ENCODE measurements at places on chromosomes 4 and X.
A peak's percentile ranks its signal among the peaks of the same experiment; 100 is the strongest.

DNA sequence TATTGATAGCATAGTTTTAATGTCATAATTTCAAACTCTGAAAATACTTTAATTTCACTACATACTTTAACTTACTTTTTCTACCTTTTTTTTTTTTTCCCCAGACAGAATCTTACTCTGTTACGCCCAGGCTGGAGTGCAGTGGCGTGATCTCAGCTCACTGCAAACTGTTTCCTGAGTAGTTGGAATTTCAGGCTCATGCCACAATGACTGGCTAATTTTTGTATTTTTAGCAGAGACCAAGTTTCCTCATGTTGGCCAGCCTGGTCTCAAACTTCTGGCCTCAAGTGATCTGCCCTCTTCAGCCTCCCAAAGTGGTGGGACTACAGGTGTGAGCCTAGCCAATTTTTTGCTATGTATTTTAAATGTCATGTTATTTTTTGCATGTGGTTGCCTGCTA lies 741.6 kb downstream of the TRAM1L1 start:
- no peak for DNase-seq

DNA sequence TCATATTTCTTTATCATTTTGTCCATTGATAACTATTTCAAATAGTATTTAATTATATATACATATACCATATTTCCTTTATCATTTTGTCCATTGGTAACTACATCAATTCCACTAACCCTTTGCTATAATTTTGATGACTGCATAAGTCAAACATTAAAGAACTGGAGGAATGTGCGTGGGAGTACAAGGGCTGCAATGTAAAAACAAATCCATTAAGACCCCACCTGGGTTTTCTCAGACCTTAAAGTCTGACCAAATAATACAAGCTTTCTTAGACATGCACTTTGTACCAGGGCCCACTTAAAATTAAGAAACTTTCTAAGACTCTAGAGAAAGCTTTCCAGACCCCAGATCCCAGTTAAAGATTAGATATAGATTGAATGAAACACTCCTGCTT lies 1622.4 kb upstream of the PCDH10 start:
- DNase-seq: no peak

GRCh38 chrX:12206413-12206812 lies 68.1 kb downstream of the FRMPD4 start:
- no peak for DNase-seq

DNA sequence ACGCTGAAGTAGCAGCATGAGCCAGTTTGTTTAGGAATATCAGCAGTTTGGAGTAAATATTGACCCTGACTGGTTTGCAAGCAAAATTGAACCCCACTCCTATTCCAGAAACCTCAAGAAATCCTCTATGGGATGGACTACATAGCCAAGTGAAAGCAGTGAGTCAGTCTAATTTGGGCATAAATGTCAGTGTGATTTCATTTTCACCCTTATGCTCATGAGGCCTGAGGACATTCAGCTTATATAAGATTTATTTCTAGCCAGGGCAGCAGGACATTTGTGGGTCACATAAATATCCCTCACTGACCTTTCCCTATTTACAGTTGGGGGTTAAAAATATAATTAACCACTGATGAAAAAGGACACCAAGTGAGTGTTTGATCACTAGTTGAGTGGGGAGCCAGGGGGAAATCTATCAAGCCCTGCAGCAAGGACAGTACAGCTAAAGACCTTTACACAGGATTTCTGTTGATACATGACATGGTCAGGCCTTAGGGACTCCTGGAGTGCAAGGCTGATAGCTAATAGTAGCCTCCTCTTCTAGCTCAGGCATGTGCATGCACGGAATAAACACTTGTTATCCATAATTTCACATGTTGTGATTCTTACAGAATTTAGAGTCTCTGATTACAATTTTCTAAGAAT lies 996.9 kb upstream of the GRIA3 start:
- no peak for DNase-seq

DNA sequence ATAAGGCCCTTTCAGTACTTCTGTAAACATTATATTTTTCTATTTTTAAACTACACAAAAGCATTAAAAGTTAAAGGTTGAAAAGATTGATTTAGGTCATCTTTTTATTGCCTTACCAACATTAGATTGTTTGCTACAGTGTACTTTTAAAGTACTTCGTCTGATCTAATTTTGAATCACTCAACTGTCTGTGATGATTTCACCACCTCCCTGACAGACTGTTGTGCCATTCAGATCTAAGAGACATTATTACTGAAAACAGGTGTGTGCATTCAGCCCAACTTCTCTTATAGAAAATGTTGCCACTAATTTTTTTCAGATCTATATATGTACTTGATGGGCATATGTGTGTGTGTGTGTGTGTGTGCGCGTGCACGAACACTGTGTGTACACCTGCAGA lies 39.3 kb downstream of the GASK1B start:
- DNase-seq: no peak

- no peak for DNase-seq
These were observed 33.8 kb downstream of the UCHL1 start for GRCh38 chr4:41290479-41290878.

DNA sequence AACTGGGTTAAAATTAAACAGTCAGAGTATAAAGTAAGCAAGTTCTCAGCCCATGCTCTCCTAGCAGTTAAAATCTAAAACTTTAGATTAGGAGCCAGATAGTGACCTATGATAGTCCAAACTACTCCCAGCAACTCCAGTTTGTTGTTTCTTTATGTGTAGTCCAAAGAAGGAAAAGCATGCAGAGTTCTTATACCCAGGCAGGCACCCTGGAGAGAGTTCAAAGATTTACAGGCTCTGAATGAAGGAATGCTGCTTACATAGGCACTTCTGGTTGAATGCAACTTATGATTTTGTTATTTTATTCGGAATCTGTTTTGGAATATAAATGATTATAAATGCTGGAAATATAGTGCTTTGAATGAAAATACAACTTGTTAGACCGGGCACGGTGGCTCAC lies 67.2 kb downstream of the GPAT3 start:
- no peak for DNase-seq

- no peak for DNase-seq
These were observed 127.9 kb upstream of the PCDH18 start for GRCh38 chr4:137660211-137660610.

- no peak for DNase-seq
These were observed 78.7 kb downstream of the ANAPC10 start for GRCh38 chr4:145019346-145019745.

DNA sequence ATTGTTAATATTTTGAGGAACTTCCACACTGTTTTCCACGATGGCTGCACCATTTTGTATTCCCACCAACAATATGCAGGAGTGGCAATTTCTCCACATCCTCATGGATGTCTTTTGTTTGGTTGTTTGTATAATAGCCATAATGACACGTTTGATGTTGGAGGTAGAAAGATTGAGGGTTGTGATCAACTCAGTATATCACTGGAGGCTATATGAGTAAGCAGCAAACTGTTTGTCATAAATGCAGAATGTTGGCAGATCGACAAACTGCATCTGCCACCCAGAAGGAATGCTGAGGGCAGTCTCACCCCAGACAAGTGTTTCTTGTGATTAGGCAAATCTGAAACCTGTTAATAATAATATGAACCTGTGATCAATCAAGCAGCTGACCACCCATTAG lies 243.9 kb upstream of the WDFY3 start:
- DNase-seq: no peak

- no peak for DNase-seq
These were observed 60.2 kb upstream of the RPS6KA6 start for GRCh38 chrX:84248226-84248625.

DNA sequence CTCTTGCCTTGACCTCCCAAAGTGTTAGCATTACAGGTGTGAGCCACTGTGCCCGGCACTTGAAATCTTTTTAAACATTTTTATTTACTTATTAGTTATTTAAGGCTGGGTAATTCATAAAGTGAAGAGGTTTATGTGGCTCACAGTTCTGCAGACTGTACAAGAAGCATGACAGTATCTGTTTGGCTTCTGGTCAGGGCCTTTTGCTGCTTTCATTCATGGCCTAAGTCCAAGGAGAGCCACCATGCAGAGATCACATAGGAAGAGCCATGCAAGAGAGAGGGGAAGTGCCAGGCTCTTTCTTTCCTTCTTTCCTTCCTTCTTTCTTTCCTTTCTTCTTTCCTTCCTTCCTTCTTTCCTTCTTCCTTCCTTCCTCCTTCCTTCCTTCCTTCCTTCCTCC lies 10.2 kb upstream of the GPKOW start:
- DNase-seq: no peak

GRCh38 chr4:56786955-56787354 lies 34.5 kb downstream of the SPINK2 start:
- no peak for DNase-seq

- no peak for DNase-seq
These were observed 48.5 kb downstream of the PRKX start for GRCh38 chrX:3664921-3665320.

DNA sequence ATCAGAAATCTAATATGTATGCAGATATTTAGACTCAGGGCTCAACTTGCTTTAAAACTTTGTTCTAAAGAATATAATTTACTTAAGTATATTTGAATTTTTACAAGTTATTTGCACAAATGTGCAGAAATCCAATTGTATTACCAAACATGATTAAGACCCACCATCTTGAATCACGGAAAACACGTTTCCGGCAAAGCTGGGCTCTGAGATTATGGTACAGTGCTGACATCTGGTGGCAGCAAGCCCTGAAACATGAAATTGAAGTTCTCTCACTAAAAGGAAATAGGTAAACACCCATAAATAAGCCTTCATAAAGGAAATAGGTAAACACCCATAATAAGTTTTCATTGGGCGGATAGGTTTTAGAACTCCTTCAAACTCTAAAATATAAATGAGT lies 98.3 kb upstream of the MAOA start:
- DNase-seq: peak; percentile 27

DNA sequence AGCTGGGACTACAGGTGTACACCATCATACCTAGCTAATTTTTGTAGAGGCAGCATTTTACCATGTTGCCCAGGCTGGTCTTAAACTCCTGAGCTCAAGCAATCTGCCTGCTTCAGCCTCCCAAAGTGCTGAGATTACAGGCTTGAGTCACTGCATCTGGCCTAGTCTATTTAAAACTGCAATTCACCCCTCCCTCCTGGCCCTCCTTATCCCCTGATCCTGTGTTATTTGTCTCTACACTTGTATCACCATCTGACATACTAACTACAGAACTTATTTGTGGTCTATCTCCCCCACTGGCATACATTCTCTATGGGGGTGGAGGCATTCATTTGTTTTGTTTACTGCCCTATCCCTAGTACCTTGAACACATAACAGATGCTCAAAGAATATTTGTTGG lies 23.7 kb downstream of the CC2D2A start:
- no peak for DNase-seq

DNA sequence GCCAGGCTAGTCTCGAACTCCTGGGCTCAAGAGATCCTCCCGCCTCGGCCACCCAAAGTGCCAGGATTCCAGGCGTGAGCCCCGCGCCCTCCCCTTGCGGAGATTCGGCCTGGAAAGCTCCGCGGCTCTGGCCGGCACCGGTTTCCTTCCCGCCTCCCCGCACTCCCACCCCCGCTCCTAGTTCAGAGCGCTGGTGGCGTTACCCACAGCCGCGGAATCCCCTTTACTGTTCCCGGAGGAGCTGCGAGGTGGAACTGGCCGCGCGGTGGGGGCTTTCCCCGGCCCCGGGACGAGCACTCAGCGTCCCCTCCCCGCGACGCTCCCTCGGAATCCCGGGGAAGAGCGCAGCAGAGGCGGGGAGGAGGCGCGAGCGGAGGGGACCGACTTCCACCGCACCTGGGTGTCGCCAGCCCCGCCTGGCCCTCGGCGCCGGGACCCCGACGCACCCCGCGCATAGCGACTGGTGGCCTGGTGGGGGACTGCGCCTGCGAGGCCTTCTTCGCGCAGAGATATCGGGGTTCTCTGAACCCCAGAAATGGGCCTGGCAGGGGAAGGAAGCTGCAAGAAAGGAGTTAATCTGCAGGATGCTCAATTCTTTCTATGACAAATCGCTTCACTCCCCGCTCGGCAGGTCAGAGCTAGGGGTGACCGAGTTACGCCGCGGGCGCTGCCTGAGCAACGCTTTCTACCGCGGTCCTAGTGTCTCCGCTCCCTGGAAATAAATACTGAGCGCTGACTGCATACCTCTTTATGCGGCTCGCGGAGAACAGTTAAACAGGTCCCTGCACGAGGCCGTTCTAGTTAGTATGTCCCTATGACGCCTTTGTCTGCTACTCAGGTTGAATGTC lies 14.6 kb upstream of the SLC25A4 start:
- peak; percentile 62 for DNase-seq

DNA sequence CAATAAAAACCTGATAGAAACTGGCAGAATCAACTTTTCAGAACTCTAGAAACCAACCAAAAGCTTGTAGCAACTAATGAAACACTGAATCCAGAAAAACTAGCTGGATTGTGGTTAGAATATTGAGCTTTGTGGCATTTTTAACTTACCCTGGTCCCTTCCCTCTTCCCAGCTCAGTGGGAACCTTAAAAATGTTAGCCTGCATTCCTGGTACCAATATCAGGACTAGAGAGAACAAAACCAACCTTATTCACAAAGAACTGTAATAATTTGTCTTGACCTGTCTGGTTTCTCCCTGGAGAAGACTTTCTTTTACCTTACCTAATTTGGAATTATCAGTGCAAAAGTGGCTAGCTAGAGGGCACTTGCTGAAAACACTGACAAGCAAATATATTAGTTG lies 21.2 kb downstream of the SH3D19 start:
- no peak for DNase-seq

- DNase-seq: no peak
These were observed 21.6 kb downstream of the SCD5 start for GRCh38 chr4:82776925-82777542.

- DNase-seq: peak; percentile 31
These were observed 58.8 kb upstream of the CLNK start for GRCh38 chr4:10743357-10743756.

DNA sequence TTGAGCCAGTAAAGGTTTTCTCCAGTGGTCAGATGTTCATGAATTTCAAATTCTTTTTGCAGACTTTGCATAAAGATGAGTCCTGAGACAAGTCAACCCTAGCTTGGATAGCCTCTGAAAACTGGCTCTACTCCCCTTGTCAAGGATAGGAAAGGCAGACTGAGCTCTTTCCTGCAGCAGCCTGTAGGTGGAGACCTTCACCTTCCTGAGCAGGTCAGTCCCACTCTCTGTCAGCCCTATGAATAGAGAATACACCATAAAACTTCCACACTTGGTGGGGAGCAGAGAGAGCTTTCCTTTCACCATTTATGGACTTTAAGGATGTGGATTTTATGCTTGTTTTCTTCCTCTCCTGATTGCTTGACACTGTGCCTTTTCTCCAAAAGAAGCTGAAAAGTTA lies 41.9 kb downstream of the PCDH19 start:
- peak; percentile 2 for DNase-seq

GRCh38 chrX:64205441-64205734 lies at the start of gene AMER1:
TSS of gene AMER1 (minus strand) at chrX:64205708. CDS start at chrX:64193286, 12,422 bp downstream.
- DNase-seq: no peak

DNA sequence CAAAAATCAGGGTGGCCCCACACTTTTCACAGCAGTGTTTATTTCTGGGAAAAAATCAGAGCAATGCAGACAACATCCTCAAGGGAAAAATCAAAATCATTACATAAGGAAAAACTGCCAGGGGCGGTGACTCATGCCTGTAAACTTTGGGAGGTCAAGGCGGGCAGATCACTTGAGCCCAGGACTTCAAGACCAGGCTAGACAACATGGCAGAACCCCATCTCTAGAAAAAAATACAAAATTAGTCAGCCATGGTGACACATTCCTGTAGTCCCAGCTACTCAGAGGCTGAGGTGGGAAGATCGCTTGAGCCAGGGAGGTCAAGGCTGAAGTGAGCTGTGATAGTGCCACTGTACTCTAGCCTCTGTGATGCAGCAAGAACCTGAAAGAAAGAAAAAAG lies 102.8 kb downstream of the NAF1 start:
- no peak for DNase-seq

GRCh38 chr4:182913036-182913435 lies 4.2 kb downstream of the DCTD start:
- DNase-seq: no peak

Measured in germinal center (tissue), 1 donor.